ENCODE measurements at places on chromosomes 7 and 10. TPM values are rescaled to one million over a fixed set of nuclear protein-coding genes. Genes with fewer than 3 reads are reported as not detected.

OLAH gene
- 2.1 TPM for total RNA-seq

C7orf33 gene
- total RNA-seq, result not detected

- DNase-seq, result no peak
Measured at GRCh38 chr10:27622596-27622995, 118.5 kb downstream of the RAB18 start.

- DNase-seq, result no peak
Measured at GRCh38 chr7:155676052-155676451, 31.6 kb downstream of the RBM33 start.

DNA sequence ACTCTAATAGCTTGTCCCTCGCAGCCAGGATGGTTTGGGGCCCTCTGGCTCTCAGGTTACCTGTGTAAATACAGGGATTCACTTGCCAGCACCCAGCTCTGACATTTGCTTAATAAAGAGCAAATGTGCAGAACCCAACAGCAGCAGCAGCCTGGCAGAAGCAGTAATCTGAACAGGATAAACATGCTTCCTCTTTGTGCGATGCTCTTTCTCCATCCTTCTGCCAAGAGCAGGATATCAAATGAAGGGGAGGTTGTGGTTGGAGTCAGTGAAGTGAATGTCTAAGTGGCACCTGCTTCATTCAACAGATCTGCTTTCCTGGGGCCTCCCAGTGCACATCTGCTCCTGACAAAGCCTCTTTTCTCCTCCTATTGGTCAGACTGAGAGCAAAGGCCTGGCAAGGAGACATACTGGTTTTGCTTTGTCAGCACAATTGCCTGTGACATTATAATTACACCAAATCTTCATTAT lies 130.3 kb downstream of the NRF1 start:
- no peak for DNase-seq

DNA sequence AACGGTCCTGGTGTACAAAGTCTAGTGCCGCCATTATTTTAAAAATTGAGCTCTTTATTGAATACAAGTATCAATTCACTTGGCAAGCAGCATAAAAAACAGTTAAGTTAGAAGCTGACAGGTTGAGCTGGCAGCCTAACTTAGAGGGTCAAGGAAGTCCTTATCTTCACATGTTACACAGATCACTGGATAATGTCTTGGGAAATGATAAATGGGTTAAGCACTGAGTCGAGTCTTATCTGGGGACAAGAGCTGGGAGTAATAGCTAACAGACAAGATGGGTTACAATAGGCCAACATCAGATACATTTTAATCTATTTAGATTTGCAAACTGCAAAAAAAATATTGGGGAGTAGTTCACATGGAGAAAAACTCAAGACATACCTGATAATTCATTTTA lies 34.2 kb downstream of the SLC18A2 start:
- no peak for DNase-seq

All from sciatic nerve (tissue), 2 donors.